ENCODE measurements at places on chromosomes 2 and 18.
A peak's percentile ranks its signal among the peaks of the same experiment; 100 is the strongest.

GRCh38 chr2:95277246-95277906, 3.1 kb downstream of the PROM2 start:
- no peak for DNase-seq

DNA sequence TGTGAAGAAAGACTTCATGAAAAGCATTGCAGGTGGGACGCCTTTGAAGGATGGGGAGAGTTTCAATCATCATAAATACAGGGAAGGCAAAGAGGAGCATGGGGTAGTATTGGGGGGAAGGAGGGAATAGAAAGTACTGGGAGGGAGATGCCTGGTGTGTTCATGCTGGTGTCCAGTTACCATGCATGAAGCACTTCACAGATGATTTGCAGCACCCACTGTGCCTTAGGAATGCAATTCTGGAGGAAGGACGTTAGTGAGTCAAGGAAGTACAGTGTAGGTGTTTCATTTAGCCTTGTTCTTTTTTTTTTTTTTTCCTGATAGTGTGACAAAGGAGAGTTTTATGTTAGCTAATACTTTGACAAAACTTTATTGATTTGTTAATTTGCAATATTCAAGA, 36.8 kb downstream of the ADAM23 start:
- DNase-seq, result no peak

GRCh38 chr18:36284671-36285295, 12.7 kb upstream of the FHOD3 start:
- peak; percentile 60 for DNase-seq

GRCh38 chr2:70088598-70089219, 1.4 kb downstream of the PCBP1 start:
- no peak for DNase-seq

DNA sequence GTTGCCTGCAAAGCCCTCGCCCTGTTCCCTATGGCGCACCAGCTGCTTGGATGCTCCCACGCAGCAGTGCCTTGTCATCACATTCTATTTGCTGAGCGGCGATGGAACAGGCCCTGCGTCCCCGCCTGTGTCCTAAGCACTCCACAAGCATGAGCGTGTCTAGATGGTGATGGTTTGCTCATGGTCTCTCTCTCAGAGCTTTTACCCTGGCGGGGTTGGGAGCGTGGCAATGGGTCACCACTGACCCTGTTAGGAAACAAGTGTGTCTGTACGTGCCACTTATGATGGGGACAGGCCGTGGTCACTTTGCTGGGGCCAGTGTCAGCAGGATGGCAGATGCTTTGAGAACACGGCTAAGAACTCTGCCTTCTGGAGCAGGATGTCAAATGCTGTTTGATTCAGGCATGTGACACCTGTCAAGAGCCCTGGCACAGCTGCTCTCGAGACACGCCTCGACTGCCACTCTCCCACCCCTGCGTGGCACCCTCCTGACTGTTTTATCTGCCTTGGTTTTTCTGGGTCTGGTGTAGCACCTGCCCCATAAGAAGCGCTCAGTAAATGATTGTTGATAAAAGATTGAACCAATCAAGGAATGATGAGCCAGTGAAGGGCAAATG, 44.2 kb downstream of the RRM2 start:
- DNase-seq, result no peak
